ENCODE measurements at places on chromosomes 2 and 18.
A peak's percentile ranks its signal among the peaks of the same experiment; 100 is the strongest.

DNA sequence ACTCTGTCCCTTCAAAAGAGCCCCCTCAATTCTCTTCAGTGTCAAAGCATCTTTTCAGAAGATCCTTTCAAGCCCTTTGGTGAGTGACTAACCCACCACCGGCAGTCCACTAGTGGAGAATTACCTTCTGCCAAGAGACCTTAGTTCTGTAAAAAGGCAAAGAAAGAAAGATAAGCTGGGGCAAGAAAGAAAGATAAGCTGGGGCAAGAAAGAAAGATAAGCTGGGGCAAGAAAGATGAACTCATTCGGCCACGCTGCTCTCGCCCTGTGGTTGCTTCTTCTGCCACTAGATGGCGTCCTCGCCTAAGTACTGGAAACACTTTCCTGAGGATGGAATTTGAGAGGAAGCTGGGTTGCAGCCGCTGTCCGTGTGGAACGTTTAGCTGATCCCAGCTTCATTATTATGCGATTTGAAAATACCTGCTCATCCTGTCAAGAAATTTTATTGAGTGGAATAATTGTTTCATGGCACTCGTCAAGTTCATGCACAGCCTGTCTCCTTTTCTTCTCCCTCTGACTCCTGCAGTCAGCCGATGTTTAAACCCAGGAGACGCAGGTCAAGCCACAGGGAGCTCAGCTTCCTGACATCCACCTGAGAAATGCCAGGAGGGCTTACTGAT, 17.3 kb upstream of the ANXA4 start:
- peak; percentile 62 for DNase-seq

- no peak for DNase-seq
Measured at GRCh38 chr2:239411549-239412319, 10.9 kb upstream of the HDAC4 start.

DNA sequence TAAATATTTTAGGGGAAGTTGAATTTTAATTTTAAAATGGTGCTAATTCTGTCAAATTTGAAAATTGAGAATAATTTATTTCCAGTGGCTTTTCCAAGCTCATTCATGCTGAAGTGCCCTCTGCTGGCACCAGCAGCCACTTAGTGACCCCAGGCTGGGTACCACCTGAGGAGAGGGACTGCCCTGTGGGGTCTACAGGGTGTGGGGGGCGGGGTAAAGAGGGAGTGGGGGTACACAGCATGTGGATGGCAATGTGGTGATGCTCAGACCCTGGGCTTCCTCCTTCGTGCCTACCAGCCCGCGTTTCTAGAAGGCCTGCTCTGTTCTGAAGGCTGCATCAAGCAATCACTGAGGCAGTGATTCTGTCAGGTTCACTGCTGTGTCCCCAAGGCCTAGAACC, 45.1 kb upstream of the SCLY start:
- DNase-seq = no peak

- no peak for DNase-seq
Measured at GRCh38 chr2:217204358-217204757, 344.5 kb upstream of the TNP1 start.

GRCh38 chr2:117835990-117836760, 21.7 kb downstream of the DDX18 start:
- no peak for DNase-seq

DNA sequence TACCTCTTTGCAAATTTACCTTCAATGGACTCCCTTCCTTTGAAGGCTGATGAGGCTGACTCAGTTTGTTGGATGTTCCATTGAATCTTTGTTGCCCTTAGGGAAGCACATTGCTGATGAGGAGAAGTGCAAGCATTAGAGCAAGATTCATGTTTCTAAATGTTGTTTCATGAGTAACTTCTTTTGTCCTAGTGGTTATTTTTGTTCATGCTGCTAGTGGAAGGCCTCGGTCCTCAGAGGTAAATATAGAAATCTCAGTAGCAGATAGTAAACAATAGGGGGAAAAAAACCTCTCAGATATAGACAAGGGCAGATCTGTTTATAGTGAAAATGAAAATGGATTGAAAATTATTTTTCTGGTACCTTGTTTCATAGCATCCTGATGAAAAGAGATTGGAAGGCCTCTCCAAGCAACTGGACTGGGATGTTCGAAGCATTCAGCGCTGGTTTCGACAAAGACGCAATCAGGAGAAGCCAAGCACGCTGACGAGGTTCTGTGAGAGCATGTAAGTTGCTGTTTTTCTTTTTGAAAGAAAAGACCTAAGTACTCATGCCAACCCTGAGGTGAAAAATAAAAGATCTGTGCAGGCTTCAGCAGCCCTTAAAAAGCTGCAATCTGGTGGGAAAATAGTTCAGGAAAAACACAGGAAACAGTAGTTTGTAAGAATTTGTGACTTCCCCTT, 104.9 kb downstream of the CERS6 start:
- DNase-seq = no peak

- DNase-seq = no peak
Measured at GRCh38 chr2:205954707-205955106, 131.3 kb downstream of the INO80D start.

GRCh38 chr2:227054006-227054405, 110.0 kb downstream of the COL4A4 start:
- no peak for DNase-seq

DNA sequence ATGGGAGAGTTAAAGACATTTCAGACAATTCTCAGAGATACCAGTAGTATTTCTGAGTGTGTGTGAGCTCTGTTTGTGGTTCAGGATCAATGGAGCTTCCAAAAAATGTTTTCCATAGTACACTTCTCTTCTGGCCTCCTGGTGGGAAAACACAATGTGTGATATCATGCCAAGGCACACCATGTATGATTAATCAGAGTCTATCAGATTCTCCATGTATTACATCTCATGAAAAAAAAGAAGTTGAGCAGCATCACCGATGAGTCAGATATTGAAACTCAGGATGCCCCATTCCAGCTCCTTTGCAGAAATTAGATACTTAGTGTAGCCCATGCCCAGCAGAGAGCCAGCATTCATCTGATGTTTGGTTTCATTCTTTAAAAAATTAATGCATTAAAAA, 620.3 kb upstream of the POU3F3 start:
- DNase-seq = no peak

DNA sequence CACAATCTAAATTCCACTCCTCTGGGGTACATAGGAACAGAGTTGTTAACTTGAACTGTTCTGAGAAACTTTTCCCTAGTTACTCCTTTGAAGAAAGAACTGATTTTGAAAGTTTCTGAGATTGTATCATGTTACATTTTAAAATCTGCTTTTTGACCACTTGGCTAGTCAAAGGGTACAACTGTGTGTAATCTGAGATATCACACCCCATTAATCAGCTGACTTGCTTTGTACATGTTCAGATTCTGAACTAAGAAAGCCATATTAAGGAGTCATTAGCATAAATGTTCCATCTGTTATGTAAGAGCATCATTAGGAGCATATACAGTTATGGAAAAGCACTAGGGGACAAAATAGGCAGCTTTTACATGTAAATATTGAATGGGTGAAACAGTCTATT, 3.8 kb upstream of the WDR35 start:
- no peak for DNase-seq

GRCh38 chr2:206837775-206838174, 72.4 kb downstream of the FASTKD2 start:
- no peak for DNase-seq

GRCh38 chr2:112941753-112942653, 31.0 kb downstream of the IL37 start:
- DNase-seq = no peak
